ENCODE measurements at places on chromosomes 11 and 22.

GRCh38 chr11:121881806-121882205 lies 234.2 kb downstream of the BLID start:
- DNase-seq = no peak

DNA sequence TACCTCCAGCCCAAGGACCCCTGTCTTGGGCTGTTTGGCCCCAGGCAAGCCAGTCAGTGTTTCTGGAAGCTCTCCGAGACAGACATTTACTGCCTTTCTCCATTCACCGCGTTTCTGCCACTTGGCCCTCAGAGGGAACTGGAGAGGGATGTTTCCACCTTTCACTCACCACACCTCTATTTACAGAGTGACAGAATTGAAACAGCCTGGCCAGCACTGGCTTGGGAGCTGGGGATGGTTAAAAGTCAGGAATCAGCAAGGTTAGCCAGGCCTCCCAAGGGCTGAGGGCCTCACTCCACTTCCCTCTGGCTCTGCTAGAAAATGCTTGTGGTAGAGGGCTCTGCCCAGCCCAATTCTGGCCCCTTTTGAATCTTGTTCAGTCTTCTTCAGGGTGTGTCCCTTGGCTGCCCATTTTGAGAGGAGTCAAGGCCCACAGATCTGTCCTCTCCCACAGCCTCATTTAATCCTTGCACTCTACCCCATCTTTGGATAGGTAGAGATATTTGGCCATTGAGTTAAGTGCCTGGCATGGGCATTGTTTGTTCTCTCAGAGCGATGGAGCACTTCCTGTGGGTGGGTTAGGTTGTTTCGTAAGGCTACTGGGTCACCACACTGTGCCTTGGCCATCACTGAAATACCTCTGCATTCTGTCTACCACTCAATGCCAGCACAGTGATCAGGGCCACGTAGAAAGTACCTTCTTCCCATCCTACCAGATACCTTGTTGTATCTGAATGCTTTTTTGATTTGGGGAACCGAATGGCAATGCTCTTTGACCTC lies 119.2 kb downstream of the MICAL2 start:
- DNase-seq = no peak

GRCh38 chr11:90491466-90491865 lies 268.6 kb upstream of the CHORDC1 start:
- DNase-seq = no peak

DNA sequence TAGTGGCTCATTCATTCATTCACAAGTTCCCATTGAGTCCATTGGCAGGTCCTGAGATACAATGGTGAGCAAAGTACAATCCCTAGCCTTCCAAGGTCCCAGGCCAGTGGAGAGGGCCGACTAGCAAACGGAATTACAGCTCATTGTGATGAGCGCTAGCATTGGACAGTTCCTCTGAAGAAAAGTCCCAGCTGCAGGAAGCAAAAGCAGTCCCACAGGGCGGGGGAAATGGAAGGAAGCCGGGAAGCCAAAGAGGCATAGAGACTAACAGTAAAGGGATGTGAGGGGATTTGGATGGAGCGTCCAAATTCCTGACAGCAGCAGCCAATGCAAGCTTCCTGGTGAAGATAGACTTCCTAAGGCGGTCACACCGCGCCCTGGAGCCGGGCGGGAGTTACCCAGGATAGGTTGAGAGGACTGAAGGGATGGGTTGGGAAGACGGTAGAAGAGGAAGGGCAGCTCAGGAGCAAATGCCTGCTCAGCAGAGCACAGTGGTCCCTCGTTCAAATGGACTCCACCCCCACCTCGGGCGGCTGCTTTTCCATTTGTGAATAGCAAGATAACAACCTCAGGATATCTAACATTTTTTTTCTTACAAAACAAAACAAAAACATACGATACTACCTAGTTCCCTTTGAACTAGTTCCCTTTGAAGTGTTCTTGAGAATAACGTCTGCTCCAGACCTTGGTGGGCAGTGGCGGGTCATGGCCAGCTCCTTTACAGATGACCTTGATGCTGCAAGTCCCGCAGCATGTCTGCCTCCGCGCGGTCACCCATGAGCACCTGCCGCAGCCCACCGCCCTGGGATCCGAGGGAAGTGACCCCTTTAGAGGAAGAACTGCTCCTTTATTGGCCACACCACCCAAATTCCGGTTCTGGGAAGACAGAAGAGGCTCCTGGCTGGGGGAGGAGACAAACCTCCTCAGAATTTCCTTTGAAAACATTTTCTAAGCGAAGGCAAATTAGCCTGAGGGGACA lies 132.9 kb downstream of the RASSF10 start:
- DNase-seq = no peak

GRCh38 chr11:1084561-1085439 lies 10.1 kb downstream of the MUC2 start:
- no peak for DNase-seq

DNA sequence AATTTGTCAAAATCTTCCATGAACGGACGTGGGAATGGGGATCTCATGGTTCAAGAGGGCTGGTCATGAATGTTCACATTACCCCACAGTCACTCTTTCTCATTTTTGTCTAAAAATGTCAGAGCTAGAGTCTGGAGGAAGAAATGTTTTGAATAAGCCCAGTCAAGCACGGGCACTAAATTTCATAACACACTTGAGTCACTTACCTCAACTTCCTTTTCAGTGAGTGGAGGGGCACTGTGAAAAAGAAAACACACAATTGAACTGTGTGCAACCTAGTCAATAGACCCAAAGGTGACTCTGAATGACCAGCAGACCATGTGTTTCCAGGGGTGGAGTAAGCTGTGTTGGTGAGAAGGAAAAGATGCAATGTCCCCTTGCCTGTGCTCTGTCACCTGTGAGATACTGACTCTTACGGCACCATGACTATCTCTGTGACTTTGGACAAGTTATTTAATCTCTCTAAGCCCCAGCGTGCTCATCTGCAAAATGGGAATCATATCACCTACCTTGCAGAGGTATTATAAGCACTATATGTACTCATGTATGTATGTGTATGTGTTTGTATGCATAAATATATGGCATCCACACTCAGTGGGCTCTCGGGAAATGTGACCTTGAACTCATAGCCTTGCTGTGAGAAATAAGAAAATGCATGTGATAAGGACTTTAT lies 38.2 kb upstream of the LYVE1 start:
- no peak for DNase-seq

GRCh38 chr11:92955860-92956259 lies 13.6 kb upstream of the MTNR1B start:
- DNase-seq = no peak

GRCh38 chr11:70668204-70669202 lies 270.2 kb downstream of the CTTN start:
- DNase-seq = no peak

DNA sequence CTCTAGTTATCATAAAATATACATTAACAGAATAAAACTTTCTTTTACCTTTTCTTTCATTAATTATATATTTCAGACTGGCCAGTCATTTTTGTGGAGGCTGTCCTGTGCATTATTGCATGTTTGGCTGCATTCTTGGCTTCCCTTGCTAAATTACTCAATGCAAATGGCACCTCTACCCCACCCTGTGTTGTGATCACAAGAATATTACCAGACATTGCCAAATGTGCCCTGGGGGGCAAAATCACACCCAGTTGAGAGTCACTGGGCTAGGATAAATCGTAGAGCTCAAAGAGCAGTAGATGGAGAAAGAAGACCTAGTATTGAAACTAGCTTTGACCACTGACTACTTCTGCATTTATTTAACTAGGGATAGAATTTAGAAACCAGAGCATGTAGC lies 1257.8 kb upstream of the TENM4 start:
- DNase-seq = no peak

- no peak for DNase-seq
Measured at GRCh38 chr11:47507563-47508239, 45.2 kb downstream of the CELF1 start.

DNA sequence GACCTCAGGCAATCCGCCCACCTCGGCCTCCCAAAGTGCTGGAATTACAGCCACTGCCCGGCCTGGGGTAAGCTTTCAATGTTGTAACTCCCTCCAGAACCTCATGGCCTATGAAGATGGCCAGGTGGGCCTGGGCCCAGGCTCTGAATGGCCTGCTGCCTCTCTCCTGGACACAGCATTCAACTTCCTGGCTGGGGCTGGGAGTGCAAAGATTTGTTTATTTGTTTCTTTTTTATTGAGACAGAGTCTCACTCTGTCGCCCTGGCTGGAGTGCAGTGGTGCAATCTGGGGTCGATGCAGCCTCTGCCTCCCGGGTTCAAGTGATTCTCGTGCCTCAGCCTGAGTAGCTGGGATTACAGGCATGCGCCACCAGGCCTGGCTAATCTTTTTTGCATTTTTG lies 513 bp upstream of the TSGA10IP start:
- no peak for DNase-seq

Measured in NCI-H526 treated with DMSO at 0.1 percent for 48 hours (cell line).